ENCODE measurements at places on chromosomes 11 and 22.

DNA sequence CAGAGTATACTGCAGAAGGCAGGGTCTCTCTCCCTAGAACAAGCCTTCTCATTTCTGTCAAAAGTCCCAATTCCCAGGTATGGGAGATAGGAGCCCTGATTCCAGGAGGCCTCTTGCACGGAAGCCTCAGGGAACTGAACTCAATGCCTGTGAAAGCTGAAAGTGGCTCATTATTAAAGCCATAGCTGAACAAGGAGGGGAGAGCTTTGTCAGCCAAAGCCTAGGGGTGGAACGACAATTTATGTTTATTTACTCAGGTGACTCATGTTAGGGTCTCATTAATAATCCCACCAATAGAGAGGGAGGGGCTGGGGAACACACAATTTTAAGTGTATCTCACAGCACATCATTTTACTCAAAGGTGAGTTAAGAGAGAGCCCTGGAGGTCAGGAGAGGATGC is 44.9 kb downstream of the DSCAML1 start:
- DNase-seq: no peak

DNA sequence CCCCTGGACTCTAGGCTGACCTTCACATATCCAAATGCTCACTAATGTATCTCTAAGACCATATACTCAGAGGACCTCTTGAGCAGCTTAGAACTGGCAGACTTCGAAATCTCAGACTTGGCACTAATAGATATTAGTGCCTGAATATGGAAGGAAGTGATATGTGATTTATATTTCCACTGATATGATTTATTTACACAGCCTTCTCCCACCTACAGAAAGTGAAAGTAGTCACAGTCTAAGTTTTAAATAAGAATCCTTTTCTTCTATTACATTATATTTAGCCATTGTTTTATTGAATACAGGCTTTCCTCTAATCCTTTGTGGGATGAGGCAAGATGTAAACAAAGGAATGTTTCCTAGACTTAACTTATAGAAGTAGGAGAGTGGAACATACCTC is 6.7 kb upstream of the NAV2 start:
- DNase-seq: no peak

- no peak for DNase-seq
Observed at GRCh38 chr11:13115380-13115675, 106.2 kb downstream of the RASSF10 start.

DNA sequence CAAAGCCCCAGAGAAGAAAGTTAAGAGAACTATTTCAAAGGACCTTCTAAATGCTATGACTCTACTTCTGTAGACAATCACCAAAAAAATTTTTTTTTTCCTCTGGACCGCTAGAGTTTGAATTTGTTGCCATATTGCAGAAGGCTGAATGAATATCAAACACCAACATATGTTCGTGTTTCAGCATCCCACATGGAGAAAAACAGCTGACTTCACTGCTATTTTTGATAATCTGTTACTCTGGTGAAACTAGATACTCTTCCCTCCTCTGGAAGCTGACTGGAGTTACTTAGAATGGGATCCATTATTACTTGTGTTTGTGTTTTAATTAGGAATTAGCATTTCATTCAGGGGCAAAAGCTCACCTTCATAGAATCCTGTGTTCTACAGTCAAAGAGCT is 447.0 kb downstream of the AASDHPPT start:
- DNase-seq: no peak

DNA sequence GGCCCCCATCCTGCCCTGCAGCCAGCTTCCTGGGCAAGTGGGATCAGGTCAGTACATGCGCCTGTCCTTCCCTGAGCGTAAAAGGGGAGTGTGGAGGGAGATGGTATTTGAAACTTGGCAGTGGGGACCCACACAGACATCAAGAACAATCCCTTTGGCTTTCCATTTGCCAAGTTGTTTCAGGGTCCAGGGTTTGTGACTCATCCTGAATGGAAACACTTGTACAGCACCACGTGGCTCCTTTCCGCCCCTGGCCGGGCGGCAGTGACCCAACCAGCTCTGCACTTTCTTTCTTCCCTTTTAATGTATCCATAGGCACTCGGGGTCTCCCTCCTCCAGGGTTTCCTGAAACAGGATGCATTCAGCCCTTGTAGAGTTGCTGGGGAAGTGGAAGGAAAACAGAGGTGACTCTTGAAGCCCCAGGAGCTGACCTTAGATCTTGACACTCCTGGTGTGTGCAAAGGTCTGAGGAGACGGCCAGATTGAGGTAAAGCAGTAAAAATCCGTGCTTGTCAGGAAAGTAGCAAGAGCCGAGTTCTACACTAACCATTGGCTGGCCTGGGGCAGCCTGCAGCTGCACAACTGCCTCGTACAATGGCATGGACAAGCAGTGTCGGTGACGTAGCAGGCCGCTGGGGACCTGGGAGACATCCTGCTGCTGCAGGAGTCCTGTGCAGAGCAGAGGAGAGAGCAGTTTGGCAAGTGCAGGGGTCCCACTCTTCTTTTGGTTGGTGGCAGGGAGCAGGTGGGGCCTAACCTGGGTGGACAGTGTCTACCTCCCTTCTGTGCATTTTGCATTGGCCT is 189.8 kb downstream of the SNX19 start:
- no peak for DNase-seq

DNA sequence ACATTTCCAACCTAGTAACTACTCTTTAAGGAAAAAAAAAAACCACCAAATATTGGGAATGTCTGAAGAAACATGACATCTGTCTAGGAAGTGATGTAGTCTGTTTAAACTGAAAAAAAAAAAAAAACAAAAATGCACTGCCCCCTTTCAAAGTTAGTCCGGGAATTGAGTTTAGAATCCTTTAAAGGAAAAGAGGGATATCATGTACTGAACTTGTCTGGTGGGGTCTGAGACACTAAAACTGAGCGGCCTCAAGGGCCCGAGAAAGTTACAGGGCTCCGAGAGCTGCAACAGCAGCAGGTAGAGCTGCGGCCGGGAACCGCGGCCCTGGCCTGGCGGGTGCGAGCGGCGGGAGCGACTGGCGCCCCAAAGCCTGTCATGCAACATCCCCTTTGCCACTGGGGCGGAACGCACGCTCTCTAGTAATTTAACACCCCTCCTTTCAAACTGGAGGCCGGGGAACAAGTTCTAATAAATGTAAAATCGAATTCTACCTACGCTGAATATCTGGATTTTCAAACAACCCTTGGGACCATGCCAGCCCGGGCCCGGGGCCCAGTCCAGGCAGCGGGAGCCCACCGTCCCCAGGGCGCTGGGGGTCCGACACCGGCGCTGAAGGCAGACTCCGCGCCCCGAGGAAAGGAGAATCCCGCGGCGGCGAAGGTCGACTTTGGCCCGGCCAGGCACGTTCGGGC is 736 bp downstream of the RDX start:
- no peak for DNase-seq

GRCh38 chr11:75302371-75302770 is 49.1 kb downstream of the ARRB1 start:
- no peak for DNase-seq

DNA sequence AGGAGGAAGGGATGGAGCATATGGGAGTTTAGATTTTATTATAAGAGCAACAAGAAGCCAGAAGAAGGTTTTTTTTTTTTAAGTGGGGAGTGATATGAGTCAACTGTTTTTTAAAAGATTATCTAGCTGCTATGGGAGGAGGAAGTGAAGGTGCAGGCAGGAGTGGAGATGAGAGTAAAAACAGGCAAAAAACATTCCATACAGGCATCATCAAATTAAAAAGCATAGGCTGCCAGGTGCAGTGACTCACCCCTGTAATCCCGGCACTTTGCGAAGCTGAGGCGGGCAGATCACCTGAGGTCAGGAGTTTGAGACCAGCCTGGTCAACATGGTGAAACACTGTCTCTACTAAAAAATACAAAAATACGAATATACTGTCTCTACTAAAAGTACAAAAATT is 368.4 kb upstream of the MTNR1B start:
- DNase-seq: no peak

DNA sequence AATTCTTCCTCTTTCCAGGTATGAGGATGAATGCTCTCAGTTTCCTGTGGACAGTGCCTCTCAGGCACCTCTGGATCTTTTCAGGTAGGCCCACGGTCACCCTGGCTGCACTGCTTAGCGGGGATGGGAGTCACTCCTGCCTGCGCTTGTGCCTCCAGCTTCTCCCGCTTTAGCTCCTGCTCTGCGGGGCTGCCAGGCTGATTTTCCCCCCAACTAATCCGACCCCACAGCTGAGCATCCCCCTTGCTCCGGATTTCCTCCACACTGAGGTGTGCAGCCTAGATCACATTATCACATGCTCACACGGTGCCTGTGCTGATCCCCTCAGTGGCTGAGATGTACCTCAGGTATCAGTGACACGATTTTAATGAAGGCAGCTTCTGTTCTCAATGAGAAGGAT is 879.1 kb downstream of the OPCML start:
- no peak for DNase-seq

- DNase-seq: no peak
Observed at GRCh38 chr11:82703796-82704195, 29.9 kb downstream of the FAM181B start.

DNA sequence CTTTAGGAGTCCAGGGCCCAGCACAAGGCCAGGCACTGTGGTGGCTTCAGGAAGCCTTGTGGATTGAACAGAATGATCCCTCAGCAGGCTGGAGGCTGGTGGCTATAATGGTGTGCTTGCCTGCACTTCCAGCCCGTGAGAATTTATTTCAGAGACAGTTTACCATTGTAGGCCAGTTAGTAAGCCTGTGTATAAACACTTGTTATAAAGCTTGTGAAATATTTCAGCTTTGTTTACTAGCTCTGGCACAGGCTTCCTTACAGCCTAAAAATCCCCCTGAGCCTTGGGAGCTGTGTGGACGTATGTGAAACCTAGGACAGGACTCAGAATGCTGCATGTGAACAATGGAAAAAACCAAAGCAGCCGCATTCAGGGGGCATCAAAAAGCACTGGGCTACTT is 26.6 kb upstream of the ACER3 start:
- no peak for DNase-seq

- no peak for DNase-seq
Observed at GRCh38 chr11:130905512-130905911, 10.8 kb downstream of the SNX19 start.

DNA sequence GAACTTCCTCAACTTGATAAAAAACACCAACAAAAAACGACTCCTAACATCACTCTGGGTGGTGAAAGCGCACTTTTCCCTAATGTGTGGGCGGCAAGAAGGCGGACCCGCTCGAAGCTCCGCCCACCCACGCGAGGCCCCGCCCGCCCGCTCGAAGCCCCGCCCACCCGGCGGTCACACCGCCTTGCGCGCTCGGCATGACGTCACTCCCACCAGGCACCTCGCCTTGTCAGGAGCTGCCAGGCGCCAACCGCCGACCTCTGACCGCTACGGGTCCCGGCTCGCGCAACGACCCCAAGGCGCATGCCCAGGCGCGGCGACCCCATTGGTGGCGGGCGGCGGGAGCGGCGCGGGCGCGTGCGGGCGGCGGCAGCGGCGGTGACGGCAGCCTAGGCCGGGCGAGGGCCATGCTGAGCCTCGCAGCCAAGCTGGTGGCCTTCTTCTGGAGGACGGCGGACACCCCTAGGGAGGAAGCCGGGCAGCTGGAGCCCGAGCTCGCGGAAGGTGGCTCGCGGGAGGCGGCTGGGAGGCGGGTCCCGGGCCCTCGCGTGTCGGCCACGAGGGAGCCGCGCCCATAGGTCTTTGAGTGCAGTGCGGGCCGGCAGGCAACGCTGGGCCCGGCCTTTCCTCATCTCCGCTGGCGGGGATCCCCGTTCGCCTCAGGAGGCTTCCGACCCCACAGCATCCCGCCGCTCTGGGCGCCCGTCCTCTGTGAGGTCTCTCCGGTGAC is at the start of gene MOV10L1:
MOV10L1 (plus strand) TSS at position 325 of the 730 bp plus-strand sequence; CDS start at position 408, 83 bp downstream.
- DNase-seq: no peak

DNA sequence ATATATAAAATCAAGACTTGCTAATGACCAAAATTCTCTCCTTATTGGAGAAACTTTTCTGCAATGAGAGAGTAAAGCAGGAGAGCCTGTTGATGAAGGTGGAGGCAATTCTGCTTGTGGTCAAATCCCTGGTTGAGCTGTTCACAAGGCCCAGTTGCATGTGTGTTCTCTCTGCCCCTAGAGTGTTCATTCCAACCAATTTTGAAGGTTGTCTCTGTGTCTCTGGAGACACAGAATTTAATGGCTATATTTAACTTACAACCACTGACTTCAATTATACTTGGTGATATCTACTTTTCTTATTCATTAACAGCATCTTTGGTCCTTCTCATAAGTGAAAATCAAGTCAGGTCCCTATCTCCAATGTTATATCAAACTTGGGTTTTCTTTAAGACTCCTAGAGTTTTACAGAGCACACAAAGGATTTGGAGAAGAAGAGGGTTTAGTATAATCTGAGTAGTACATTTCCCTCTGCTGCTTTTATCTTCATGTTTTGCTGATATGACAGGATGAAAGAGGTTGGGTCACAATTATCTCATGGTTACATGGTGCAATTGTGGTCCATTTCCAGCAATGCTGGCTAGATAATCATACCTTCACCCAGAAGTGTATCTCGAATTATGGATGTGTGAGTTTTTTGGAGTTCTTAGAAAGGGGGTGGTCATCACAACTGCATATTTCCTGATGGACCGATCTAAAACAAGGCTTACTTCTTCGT is 4.0 kb downstream of the OOSP4A start:
- DNase-seq: no peak

- peak; percentile 88 for DNase-seq
Observed at GRCh38 chr11:27506200-27507182, at the start of gene LIN7C. Gene LIN7C, minus strand, starts transcription at chr11:27506769. Its CDS starts 17 bp downstream, at chr11:27506752.

DNA sequence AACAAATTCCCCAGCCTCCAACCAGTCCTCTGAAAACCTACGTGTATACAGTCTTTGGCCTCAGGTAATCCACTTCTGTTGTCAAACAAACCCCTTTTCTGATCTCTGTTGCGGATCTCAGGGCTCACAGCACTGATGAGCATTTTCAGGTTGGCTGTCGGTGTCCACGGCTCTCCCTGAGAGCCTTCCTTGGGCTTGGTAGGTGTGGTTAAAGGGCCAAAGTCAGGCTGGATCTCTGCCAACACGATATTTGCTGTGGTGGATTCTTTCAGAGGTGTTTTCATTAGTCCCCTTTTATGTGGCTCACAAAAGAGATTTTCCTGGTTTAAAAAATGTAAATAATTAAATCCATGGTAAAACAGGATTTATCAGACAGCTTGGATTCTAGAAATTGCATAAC is 2.9 kb downstream of the E2F8 start:
- no peak for DNase-seq

GRCh38 chr22:39482768-39483167 is 19.3 kb upstream of the MIEF1 start:
- no peak for DNase-seq

DNA sequence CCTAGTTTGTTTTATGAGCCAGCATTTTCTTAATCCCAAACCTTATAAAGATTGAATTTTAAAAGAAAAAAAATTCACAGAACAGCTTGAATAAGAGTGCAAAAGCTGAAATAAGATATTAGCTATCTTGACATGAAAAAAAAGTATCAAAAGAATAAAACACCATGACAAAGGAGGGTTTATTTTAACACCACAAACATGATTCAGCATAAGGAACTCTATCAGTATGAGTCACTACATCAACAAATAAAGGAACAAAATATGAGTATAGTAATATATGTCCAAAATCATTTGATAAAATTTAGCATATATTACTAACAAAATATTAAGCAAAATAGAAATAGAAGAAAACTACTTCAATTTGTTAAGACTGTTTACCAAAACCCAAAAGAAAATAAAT is 9.6 kb upstream of the LMO1 start:
- no peak for DNase-seq

Data from stimulated activated CD8-positive, alpha-beta memory T cell treated with anti-CD3 and anti-CD28 coated beads, Interleukin-7, amount 100 ng/mL, for 1 hour (primary cell).